ENCODE measurements at places on chromosomes 1 and 21.
A peak's percentile ranks its signal among the peaks of the same experiment; 100 is the strongest.

- DNase-seq: no peak
Measured at GRCh38 chr1:205714190-205714905, 34.0 kb upstream of the SLC45A3 start.

DNA sequence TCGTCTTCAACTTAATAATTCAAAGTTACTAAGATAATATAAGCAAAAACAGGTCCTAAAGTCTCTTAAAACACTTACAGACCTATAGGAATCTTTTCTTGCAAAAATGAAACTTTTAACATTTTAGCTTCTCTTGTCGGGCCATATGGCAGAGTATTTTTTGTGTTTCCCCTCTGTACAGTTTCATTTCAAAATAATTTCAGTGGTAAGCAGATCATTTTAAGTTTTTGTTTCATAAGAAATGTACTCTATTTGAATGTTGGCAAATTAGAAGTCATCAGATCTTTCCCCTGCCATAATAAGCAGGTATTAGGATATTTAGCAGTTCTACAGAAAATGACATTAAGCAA, 37.9 kb downstream of the RGL1 start:
- DNase-seq: no peak

DNA sequence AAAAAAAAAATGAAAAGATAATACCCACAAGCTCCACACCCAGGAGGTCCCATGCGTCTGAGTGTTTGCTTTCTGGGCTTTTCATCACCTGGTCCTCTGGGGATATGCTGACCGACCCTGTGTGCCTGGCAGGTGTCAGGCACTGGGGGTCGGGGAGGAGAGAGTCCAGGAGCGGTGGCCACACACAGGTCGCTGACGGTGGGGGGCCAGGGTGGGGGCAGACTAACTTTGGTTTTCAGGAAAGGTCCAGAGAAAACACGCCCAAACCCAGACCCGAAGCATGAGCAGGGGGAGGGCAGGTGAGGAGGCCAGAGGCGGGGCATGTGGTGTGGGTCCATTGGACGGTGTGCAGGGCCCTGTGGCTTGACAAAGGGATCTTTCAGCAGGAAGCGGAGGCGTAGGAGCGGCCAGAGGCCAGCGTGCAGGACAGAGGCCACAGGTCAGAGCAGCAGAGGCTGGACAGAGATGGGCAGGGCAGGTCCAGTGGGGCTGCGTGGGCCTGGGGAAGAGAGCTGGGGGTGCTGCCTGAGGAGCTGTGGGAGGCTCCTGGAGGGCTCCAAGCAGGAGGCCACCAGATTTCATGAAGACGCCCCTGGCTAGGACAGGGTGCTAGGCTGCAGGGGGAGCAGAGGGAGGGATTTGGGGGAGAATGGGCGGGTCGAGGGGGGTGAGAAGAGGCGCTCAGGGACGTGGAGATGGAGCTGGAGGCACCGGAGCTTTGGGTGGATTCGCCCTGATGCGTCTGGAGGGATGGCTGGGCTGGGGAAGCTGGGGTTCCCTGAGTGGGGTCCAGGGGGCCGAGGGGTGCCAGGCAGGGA, 15.8 kb downstream of the RNF223 start:
- DNase-seq: no peak

DNA sequence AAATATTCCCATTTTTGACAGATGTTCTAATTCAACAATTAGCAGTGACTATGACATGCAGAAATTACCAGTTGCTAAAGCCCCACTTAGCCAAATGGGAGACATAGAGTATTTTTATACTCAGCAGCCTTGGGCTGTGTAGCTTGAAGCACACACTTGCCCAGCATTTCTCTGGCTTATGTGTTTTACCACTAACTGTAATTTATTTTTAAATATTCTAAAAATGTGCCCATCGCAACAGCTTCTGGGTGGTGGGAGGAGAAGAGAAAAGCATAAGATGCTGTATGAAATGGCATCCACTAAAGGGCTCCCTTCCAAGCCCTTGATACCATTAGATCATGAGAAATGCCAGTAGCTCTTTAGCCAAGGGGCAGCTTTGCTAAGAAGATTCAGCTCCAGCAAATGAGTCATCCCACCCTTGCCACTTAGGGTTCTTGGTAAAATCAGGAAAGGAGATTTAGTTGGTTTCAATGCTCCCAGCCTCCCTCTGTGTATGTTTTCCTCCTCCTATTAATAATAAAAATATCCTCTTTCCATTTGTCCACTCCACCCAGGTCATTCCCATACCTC, 462.7 kb upstream of the DEPDC1 start:
- DNase-seq: no peak

DNA sequence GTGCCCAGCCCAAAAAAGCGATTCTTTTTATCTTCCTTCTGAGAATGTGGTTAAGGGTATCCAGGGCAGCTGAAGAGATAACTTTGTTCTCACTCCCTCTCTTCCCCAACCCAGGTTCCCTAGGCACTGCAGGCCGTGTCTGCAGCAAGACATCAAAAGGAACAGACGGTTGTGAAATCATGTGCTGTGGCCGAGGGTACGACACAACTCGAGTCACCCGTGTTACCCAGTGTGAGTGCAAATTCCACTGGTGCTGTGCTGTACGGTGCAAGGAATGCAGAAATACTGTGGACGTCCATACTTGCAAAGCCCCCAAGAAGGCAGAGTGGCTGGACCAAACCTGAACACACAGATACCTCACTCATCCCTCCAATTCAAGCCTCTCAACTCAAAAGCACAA, 11.4 kb downstream of the WNT2B start:
- DNase-seq: no peak

DNA sequence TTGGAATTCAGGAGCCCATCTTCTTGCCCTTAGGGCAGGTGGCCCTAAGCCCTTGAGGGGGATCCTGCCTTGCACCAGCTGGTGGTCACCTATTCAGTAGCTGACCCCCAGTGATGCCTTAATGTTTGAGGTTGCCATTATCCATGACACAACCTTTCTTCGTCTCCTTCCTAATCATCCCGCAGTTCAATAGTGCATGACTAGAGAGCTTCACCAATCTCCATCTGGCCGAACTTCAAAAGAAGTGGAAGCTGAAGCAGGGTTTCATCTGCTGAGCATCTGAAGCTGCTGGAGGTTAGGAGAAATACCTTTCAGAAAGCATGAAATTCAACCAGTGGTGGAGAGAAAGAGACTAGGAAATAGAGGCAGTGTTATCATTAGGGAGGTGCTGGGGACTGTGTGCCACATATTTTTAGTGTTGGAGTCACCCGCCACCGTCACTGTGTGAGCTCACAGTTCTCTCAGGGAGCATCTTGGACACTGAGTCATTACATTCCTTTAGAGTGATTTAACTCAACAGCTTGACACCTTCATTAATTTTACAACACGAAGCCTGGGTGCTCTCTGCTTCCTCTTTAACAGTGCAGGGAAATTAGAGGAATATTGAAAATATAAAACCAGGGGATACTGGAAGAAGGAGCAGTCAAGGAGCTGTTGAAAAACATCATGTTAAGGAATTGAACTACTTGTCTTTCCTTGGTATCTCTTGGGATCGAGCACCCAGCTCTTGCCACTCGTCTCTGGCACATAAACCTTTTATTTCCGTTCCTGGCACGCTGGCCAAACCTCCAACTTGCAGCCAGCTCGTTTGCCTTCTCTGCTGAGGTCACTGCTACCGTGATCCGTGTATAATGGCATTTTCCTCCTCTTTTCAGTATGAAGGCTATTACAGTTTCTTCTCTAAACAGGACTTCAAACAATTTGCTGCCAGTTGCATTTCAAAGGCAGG, 53.6 kb downstream of the PEX14 start:
- no peak for DNase-seq

DNA sequence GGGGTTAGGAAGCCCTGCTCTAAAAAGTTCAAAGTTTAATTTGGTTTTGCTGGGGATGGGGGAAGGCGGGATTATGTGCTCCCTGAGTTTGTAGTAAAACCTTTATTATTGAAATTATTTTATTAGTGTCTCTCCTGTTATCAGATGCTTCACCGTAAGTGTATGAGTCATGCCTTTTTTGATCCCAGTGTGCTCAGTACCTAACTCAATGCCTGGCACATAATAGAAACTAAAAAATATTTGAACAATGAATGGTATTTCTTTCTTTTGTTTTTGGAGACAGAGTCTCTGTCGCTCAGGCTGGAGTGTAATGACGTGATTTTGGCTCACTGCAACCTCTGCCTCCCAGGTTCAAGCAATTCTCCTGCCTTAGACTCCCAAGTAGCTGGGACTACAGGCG, 6.4 kb downstream of the SNRPE start:
- DNase-seq: no peak

DNA sequence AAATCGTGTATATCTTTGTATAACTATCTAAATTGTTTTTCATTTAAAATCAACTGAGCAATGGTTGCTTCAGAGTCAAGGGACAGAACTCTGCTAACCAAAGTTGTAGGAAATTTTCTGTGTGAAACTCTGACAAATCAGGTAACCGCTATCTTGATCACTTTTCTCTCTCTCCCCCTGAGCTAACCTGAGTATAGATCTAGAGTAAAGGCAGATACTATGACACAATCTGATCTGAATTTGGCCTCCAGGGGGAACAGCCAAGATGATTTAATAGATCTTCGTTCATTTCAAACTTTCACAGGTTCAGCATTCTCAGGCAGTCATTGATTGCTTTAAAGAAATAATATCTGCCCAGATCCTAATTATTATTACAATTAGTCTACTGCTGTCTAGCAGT, 472.8 kb downstream of the NUF2 start:
- DNase-seq: no peak

- no peak for DNase-seq
Measured at GRCh38 chr21:37835481-37835880, 80.8 kb downstream of the KCNJ6 start.

- no peak for DNase-seq
Measured at GRCh38 chr1:156525856-156526489, 25.4 kb upstream of the MEF2D start.

DNA sequence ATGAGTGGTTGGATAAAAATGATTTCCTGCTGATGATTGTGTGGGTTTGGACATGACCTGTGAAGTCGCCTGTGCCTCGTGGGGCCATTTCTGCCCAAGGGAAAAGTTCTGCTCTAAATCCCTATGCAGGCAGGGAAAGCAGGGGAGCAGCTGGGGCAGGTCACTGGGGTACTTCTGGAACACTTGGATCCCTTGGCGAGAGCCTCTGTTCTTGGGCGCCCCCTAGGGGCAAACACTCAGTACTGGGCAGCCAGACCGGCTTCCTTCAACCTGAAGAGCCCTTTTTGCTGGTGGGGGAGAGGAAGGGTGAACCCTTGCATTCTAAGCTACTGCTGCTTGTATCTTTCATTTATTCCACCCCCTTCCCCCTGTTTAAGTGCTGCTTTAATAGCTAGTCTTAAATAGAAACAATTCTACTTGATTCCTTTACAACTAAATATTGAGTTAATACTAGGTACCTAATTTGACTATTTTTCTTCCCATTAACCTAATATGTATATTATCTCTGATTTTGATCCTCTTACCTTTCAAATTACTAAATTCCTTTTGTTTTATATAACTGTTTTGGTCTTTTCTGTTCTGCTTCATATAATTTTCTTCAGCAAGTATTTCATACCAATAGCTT, 5.1 kb upstream of the CLEC20A start:
- DNase-seq: peak; percentile 41

DNA sequence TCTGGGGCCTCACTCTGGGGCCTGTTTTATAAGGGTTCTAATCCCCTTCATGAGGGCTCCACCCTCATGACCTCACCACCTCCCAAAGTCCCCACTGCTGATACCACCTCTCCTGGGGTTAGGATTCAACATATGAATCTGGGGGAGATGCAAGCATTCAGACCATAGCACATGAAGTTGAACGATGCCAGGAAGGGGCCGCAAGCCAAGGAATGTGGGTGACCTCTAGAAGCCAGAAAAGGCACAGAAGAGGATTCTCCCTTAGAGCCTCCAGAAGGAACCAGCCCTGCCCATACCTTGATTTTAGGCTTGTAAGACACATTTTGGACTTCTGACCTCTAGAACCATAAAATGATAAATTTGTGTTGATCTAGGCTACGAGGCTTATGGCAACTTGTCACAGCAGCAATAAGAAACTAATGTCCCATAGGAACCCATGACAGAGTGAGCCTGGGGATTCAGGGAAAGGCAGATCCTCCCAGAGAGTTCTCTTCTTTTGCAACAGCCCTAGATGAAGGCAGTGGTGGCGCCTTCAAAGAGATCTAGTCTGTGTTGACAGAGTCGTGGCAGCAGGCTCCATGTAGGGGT, 27.9 kb downstream of the TRIM67 start:
- no peak for DNase-seq

DNA sequence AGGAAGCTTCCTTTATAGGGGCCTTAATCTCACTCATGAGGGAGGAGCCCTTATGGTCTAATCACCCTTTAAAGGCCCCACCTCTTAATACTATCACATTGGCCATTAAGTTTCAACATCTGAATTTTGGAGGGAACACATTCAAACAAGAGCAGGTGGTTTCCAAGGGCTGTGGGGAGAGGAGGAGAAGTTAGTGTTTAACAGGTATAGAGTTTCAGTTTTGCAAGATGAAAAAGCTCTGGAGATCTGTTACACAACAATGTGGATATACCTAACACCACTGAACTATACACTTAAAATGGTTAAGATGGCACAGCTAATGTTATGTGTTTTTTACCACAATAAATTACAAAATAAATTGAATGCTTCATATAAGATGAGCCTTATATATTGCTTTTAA, 113.4 kb upstream of the DNAH14 start:
- no peak for DNase-seq

GRCh38 chr1:78490861-78491450, at the start of gene PTGFR:
TSS of gene PTGFR (plus strand) at chr1:78490974. CDS start at chr1:78492744, 1,770 bp downstream.
- DNase-seq: no peak

DNA sequence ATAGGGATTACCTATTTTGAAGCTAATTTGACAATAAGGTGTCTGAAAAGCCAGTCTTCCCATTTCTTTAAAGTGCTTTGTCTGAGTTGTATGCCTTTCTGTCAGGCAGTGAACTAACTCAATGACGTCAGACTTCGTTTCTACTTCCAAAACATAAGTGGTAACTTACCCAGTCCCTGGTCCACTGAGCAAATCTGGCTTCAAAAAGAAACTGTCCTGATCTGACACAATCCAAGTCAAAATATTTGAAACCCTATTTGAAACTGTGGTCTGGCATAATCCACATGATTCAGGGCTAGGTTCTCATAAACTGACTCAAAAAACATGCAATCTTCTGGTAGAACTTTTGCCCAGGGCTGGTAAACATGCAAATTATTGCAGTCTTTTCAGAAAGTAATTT, 34.0 kb downstream of the DIRAS3 start:
- no peak for DNase-seq

- no peak for DNase-seq
Measured at GRCh38 chr1:171935664-171936063, 94.4 kb downstream of the DNM3 start.
